Fibroblast of pulmonary artery (primary cell): ENCODE measurements at places on chromosomes 11 and 22.

DNA sequence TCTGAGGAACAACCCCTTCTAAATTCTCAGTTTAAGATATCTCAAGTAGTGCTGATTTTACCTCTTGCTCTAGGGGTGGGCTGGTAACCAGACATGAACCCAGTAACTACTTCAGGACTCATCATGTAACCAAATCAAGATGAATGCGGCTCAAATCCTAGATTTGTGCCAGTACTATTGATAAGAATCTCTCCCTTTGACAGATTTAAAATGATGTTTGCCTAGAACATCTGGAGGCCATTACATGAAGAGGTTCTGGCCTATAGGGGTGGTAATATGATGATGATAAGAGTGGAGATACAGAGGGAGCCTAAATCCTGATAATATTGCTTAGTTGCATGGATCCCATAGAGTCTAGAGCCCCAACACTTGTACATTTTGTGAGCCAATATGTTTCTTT, 672.6 kb upstream of the ANO5 start:
- DNase-seq, result no peak

- DNase-seq, result no peak
These were observed 424.6 kb downstream of the BRD1 start for GRCh38 chr22:49403102-49403501.

- peak; percentile 10 for DNase-seq
These were observed 134.7 kb downstream of the JRKL start for GRCh38 chr11:96524475-96524874.

- no peak for DNase-seq
These were observed 76.2 kb downstream of the PLEKHA7 start for GRCh38 chr11:16938061-16938460.

DNA sequence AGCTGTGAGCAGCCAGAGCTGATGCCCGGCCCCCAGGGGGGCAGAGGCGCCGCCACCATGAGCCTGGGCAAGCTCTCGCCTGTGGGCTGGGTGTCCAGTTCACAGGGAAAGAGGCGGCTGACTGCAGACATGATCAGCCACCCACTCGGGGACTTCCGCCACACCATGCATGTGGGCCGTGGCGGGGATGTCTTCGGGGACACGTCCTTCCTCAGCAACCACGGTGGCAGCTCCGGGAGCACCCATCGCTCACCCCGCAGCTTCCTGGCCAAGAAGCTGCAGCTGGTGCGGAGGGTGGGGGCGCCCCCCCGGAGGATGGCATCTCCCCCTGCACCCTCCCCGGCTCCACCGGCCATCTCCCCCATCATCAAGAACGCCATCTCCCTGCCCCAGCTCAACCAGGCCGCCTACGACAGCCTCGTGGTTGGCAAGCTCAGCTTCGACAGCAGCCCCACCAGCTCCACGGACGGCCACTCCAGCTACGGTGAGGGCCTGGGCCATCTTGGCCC, 6.1 kb downstream of the CDC42EP1 start:
- DNase-seq, result no peak

DNA sequence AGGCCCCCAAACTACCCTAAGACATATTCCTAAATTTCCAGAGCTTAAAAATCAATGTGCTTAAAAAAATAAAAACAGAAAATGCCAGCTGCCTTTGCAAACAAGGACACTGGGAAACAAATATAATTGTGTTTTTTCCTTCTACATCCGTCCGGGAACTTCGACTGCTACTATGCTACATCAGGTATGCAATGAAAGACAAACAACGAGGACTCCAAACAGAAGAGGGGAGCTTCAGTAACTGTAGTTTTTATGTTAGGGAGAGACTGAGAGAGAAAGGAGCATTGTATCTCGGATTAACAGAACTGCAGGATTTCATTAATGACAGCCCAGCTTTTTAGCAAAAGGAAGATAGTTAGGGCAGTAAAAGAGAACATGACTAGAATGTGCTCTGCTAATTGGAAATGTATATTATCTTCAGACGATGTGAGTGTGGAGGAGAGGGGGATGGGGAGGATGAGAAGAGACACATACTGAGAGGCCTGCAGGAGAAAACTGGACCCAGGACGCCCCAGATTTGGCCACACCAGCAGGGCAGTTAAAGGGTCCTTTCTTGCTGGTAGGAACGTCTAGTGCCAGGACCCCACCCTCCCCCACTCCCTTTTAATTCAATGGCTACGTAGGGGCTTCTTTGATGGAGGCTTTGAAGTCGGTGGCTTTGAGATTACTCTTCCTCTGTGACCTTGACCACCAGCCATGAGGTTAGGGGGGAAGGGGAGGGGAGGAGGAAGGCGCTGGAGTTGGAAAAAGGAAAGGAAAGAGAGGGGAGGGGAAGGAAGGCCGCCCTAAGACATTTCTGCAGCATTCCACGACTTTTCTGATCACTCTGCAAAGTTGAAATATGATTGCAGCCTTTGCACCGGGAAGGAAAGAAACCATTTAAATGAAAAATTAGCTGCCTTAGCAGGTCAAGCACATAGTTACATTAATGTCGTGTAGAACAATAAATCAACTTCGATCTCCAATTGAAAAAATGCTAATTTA, 187.1 kb downstream of the BLID start:
- no peak for DNase-seq

- DNase-seq, result no peak
These were observed 2357.2 kb downstream of the LRRC4C start for GRCh38 chr11:39102236-39102635.

- no peak for DNase-seq
These were observed 100.8 kb downstream of the KIAA1671 start for GRCh38 chr22:25053153-25053805.

GRCh38 chr11:19420868-19421533, 180.3 kb upstream of the E2F8 start:
- DNase-seq, result no peak

- DNase-seq, result no peak
These were observed 26.3 kb downstream of the RPS6KA4 start for GRCh38 chr11:64384981-64385944.

- DNase-seq, result no peak
These were observed 4.8 kb downstream of the PPME1 start for GRCh38 chr11:74175920-74176319.

DNA sequence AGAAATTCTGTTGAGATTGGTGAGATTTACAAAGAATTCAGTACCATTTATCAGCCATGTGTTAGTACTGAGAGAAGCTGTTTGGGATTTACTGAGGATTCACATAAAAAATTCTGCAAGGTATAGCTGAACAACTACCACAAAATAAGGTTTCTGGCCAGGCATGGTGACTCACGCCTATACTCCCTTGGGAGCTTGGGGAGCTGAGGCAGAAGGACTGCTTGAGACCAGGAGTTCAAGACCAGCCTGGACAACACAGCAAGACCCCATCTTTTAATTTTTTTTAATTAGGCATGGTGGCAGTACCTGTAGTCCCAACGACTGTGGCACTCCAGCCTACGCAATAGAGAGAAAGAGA, 86.7 kb downstream of the SIK3 start:
- no peak for DNase-seq

GRCh38 chr22:41260871-41261270, 20.1 kb upstream of the CHADL start:
- DNase-seq, result no peak

GRCh38 chr11:114925591-114925990, 247.3 kb downstream of the NXPE2 start:
- DNase-seq, result no peak

- no peak for DNase-seq
These were observed 3.8 kb downstream of the KCNC1 start for GRCh38 chr11:17738151-17738973.

GRCh38 chr11:129625930-129626329, 189.7 kb upstream of the TMEM45B start:
- no peak for DNase-seq

DNA sequence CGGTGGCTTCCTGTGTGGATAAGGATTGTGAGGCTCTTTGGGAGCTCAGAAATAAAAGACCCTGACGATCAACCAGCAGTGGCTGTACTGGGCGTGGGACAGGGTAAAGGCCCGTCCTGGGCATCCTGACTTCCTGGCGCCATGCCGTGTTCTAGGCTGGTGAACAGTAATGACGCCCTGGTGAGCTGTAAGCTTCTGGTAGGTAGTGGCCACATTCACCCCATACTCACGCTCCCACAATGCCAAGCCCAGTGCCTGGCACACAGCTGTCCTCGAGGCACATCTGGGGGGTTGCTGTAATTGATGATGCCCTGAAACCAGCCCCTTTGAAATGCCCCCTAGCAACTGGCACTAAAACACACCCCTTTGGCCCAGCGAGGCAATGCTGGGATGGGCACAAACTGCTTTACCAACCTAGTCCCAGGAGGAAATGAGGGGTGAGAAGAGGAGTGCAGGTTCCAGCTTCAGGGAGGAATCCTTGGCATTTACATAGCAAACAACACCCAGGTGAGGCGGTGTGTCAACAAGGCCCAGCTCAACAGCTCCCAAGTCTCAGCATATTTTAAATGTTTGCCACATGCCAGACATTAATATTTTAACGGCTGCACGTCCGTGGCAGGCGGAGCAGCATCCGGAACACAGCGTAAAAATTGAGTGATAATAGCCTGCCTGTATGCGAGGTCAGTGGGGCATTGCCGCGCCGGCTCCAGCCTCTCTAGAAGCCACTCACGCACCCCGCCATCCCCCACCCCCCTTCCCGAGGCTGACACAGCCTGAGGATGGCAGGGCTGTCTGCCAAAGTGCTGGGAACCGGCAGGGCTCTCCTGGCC, 79.3 kb downstream of the DSCAML1 start:
- DNase-seq, result no peak

- no peak for DNase-seq
These were observed 6.5 kb upstream of the NAALADL1 start for GRCh38 chr11:65064847-65065240.

DNA sequence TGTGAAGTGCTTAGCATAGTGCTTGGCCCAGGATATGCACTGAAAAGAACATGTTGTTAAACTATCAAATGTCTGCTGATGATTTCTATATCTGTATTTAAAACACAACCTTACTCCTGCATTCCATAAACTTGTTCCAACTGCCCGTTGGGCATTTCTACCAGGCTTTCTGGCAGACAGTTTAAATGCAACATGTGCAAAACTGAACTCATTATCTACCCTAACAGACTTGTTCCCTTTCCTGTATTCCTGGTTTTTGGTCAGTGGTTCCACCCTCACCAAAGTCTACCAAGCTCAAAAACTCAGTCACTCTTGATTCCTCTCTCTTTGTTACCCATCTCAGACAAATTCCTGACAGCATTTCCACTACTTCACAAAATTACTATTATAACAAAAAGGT, 6.5 kb upstream of the RAB38 start:
- no peak for DNase-seq

- peak; percentile 69 for DNase-seq
These were observed 88.4 kb downstream of the PDE2A start for GRCh38 chr11:72585762-72586311.

DNA sequence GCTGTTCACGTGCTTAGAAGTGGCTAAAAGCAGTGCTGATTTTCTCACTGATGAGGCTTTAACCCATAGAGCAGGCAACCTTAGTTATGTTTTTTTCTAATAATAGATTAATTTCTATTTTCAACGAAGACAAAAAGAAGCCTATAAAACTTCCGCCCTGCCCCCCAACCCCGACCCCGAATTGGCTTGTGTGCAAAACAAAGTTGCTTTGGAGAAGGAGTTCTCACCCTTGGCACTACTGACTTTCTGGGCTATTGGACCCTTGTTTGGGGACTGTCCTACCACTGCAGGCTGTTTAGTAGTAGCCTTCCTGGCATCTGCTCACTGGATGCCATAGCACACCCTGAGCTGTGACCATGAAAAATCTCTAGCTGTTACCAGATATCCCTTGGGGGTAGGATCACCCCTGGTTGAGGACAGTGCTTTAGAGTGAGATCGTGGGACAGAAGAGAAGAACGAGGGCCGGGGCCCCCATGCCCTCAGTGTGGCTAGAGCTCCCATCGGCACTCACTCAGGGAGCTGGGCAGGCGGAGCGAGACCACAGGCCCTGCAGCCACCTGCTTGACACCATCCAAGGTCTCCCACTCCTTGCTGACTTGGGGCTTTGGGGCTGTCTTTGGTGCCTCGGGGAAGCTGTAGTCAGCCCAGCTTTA, 16.9 kb downstream of the SLC37A2 start:
- no peak for DNase-seq

DNA sequence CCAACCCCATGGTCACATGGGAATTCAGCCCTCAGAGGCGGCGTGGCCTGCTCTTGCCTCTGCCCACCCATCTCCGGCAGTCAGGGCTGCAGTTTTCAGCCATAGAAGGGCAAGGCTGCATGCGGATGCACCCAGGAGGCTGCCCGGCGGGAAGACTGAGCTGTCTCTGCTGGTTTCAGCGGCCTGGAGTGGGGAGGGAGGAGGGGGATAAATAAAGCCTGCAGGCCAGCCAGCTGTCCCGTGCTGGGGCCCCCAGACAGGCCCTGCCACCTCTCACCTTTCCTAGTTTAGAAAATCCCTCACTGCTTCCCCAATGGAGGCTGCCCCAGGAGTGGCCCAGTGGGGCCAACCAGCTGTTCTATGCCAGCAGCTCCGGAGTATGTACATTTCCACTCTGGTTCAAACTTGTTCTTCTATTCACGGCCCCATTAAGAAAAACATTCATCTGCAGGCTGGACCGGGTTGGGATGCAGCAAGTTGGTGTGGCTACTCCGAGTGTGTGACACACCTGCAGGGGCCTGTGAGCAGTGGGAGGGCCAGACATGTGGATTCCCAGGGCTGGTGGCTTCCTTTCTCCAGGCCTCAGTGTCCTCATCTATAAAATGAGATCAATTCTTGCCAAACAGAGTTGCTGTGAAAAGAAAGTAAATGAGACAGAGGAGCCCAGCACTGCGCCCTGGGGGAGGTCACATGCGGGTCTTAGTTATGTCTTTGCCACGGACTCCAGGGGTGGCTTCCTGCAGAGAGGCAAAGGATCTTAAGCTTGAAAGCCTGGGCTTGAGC, 5.0 kb downstream of the MICALL1 start:
- no peak for DNase-seq

DNA sequence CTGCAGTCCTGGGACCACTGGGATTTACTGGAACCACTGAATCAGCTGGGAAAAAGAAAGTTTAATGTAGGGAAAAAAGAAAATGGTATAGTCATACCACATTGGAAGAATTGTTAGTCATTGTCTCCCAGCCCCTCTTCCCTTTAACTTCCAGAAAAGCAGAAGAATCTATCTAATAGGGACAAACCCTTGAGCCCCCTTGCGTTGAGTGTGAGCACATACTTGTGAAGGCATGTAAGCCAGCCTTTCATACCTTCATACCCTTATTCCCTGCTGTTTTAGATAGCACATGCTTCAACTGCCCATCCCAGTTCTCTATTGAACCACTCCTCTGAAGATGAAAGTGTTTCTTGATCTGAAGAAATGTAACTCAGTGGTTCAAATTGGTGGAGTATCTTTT, 6.6 kb downstream of the TREH start:
- peak; percentile 35 for DNase-seq

DNA sequence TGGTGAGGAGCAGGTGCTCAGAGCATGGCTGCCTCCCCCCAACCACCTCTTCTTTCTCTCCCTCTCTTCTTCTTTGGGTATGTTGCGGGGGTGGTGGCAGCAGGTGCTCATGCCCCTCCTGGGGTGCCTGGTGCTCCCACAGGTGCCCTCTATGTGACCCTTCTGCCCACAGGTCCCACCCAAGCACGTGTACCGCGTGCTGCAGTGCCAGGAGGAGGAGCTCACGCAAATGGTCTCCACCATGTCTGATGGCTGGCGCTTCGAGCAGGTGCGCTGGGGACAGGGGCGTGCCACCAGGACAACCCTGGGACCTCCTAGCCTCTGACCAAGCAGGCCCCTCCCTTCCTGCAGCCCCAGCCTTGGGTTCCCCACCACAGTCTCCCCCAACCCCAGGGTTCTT, 5.7 kb downstream of the KCTD17 start:
- DNase-seq, result no peak

- no peak for DNase-seq
These were observed 87.0 kb downstream of the ATXN10 start for GRCh38 chr22:45758603-45759002.

- DNase-seq, result no peak
These were observed 48.6 kb downstream of the TRIM29 start for GRCh38 chr11:120089036-120090001.

- DNase-seq, result no peak
These were observed 2.5 kb downstream of the CSTF3 start for GRCh38 chr11:33158596-33159275.
